Breast epithelium (tissue), 4 donors: ENCODE measurements at places on chromosomes 4 and X. TPM values are rescaled to one million over a fixed set of nuclear protein-coding genes. Genes with fewer than 3 reads are reported as not detected.

- H3K4me3 ChIP-seq, result no peak overlapping the region
- no peak for DNase-seq
- H3K4me1 ChIP-seq, result no peaks in the 10 kb centered on the region
- H3K27ac ChIP-seq, result no peak overlapping the region
These were observed 97.5 kb downstream of the FANCB start for GRCh38 chrX:14775416-14775815.

PGK1 gene
- 126 TPM for total RNA-seq

DNA sequence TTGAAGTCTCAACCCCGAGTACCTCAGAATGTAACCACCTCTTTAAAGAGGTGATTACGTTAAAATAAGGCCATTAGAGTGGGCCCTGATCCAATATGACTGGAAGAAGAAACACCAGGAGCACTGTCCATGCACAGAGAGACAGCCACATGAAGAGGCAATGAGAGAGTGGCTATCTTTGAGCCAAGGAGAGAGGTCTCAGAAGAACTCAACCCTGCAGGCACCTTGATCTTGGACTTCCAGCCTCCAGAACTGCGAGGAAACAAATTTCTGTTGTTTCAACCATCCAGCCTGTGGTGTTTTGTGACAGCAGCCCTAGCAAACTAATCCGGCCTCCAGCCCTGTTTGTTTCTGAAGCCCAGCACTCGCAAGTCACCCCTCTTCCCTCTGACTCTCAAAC is 46.3 kb upstream of the ADGRG2 start:
- H3K4me3 ChIP-seq, result no peak overlapping the region
- H3K27ac ChIP-seq, result no peak overlapping the region
- H3K36me3 ChIP-seq, result no peaks in the 10 kb centered on the region

DNA sequence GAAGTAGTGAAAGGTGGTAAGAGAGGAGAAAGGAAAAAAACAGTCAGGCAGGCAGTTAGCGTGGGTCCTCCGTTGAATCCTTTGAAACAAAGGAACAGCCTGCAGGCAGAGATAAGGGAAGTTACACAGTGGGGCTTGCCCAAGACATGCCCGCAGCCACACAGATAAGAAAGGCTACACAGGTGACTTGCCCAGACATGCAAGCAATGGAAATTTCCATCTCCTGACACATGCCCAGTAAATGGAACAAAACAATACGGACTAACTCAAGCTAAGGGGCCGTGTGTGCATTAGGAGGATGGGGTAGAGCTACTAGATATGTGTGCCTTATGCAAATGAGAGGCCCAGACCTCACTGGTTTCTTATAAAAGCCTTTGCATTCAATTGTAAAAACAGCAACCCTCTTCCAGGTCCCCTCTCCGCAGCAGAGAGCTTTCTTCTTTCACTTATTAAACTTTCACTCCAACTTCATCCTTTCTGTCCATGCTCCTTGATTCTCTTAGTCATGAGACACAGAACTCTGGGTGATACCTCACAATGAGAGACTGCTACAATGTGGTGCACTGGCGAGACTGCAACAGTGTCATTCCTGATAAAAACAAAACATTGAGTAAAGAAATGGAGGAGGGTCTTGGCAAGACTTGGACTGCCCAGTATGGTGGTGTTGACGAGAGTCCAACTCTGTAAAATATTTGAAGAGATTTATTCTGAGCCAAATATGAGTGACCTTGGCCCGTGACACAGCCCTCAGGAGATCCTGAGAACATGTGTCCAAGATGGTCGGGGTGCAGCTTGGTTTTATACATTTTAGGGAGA is 997.4 kb upstream of the PRKX start:
- H3K27ac ChIP-seq, result no peak overlapping the region
- no peaks in the 10 kb centered on the region for H3K36me3 ChIP-seq
- H3K4me1 ChIP-seq, result no peaks in the 10 kb centered on the region
- H3K4me3 ChIP-seq, result no peak overlapping the region
- no peaks in the 10 kb centered on the region for H3K27me3 ChIP-seq

DNA sequence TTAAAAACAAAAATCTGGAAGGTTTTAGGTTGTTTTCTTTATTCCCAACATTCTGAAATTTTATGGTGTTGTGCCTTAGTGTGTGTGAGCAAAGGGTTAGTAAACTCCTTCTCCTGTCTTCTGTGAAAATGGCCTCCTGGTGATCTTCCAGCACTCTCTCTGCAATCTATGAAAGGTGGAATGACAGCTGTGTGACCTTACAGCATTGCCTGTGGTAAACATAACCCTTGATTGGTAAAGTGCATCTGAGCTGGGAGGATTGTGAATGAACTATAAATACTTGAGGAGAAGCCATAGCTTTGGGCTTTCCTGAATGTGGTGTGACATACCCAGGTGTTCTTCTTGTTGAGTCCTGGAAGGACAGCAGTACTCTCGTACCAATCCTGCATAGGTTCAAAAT is 10.0 kb downstream of the ART3 start:
- DNase-seq, result no peak
- H3K27me3 ChIP-seq, result no peaks in the 10 kb centered on the region
- H3K4me3 ChIP-seq, result no peak overlapping the region
- peaks cover 4% of the 10 kb centered on the region for H3K4me1 ChIP-seq

DNA sequence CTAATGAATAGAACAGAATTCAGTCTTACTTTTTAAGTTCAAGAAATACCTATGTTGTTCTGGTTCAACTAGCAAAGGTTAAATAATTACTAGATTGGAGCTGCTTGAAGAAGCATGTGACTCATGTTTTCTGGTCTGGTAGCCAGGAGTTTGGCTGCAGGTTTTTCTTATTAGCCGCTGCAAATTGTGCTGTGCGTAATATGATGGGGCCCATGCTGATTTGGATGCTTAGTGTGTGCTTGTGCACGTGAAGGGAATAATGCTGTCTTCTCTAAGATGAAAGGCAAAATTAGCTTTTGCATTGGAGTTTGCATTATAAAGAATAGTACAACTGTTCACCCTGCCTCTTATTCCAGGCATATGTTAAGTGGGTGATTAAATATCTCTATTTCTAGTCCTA is 219.6 kb downstream of the SNCA start:
- no peaks in the 10 kb centered on the region for H3K4me1 ChIP-seq
- no peaks in the 10 kb centered on the region for H3K36me3 ChIP-seq
- no peak for DNase-seq

DNA sequence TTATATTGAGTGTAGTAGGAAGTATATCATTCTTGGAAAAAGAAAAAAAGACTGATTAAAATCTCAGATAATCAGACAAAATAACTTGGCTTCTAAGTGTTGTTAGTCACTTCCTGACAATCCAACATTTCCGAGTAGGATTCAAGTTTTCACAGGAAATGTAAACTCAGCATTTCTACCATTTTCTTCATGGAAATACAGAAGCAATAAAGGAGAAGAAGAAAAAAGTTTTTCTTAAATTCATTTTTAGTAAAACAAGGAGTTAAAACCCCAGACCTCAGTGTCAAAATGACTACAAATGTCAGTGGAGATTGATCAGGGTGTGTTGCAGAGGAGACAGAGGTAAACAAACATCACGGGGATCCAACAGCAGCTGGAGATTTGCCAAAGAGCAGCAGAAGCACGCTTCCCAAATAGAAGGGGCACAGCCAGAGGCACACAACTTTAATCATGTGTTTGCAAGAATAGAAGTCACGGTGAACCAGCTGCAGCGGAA is 129.3 kb upstream of the FAM9B start:
- no peak overlapping the region for H3K27ac ChIP-seq
- H3K4me1 ChIP-seq, result no peaks in the 10 kb centered on the region
- H3K27me3 ChIP-seq, result peaks cover 13% of the 10 kb centered on the region
- no peak for DNase-seq
- no peaks in the 10 kb centered on the region for H3K36me3 ChIP-seq

- no peaks in the 10 kb centered on the region for H3K4me1 ChIP-seq
- H3K27me3 ChIP-seq, result no peaks in the 10 kb centered on the region
- H3K36me3 ChIP-seq, result no peaks in the 10 kb centered on the region
- H3K27ac ChIP-seq, result no peak overlapping the region
- no peak overlapping the region for H3K4me3 ChIP-seq
These were observed 6.2 kb downstream of the CCKAR start for GRCh38 chr4:26484032-26484515.

DNA sequence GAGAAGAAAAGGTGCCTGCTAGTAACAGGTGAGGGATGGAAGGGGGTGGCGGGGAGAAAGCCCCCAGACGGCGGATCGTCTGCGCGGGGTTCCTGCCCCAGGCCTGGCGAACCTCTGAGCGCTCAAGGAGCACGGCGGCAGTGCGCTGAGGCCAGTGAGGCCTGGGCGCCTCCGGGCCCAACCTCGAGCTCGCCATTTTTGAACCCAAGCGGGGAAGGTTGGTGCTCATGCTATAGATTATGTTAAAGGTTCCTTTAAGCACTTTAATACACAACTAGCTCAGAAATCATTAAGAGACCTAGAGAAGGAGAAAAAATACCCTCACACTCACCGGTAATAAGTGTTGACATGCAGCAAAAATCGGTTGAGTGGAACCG is 7.9 kb downstream of the PITX2 start:
- DNase-seq, result no peak
- H3K36me3 ChIP-seq, result no peaks in the 10 kb centered on the region
- H3K27ac ChIP-seq, result no peak overlapping the region
- H3K4me3 ChIP-seq, result no peak overlapping the region
- peaks cover 96% of the 10 kb centered on the region for H3K27me3 ChIP-seq

DNA sequence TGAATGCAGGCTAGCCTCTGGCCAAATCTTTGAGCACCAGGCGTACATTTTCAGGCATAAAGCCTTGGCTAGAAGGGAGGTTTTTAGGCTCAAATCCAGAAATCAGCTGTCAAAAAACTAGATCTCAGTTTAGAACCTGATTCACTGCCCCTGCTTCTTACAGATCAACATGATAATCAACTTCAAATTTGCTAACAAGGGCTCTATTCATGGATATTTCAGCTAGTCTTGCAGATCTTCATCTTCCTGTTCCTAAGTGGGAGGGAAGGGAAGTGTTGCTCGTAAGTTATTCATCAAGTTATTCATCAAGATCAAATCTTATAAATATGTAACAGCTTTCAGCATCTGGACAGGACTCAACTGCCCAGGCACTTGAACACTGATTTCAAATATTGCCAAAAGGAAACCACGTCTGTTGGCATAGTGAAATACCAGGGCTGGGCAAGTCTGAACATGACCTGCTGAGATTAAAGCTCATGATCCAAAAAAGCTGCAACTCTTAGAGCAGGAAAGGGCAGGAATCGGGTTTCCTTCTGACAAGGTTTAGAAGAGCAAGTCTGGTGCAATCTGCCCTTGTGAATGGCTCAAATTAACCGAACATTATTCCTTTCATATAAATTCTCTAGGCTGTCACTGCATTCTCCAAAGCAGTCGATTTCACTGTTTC is 200.3 kb downstream of the PDGFC start:
- peak overlapping the region; percentile 44 for H3K4me3 ChIP-seq
- no peaks in the 10 kb centered on the region for H3K27me3 ChIP-seq
- no peaks in the 10 kb centered on the region for H3K36me3 ChIP-seq
- no peaks in the 10 kb centered on the region for H3K4me1 ChIP-seq
- H3K27ac ChIP-seq, result peak overlapping the region; percentile 63

FUNDC2 gene
- total RNA-seq, result 81.0 TPM

NAA11 gene
- not detected for total RNA-seq

DNA sequence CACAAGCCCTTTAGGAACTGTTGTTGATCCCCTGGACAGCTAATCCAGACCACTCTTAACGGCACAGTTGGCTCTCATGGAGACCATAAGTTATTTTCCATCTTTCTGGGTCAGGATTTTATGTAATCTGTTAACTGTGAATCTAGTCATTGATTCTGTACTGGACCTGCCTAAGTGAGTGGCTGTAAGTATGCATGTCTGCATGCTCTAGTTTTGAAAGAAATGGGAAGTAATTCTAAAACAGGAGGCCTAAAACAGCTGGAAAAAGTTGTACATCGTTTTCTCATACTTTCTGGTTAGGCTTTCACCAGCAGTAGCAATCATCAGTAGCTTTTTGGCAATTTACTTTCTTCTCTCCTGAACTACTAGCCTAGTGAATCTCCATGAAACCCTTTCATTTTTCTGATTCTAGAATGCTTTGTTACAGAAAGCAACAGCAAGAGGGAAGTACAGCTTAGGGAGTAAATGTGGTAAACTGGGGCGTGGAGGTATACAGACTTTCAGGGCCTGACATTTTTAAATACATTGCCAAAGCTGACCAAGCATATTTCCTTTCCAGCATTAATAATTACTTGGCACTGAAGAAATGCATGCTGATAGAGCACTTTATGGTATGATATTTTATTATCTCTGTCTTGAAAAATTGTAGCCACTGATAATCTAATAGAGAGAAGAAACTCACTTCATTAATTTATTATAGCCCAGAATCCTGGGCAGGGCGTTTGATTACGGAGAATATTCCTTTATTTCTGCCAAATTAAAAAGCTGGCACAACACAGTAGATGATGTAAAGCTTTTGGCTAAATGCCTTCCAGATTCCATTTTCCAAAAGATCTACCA is 202.7 kb downstream of the BANK1 start:
- no peak for DNase-seq
- no peaks in the 10 kb centered on the region for H3K27me3 ChIP-seq
- H3K27ac ChIP-seq, result no peak overlapping the region
- no peaks in the 10 kb centered on the region for H3K4me1 ChIP-seq
- no peak overlapping the region for H3K4me3 ChIP-seq
- H3K36me3 ChIP-seq, result no peaks in the 10 kb centered on the region

DNA sequence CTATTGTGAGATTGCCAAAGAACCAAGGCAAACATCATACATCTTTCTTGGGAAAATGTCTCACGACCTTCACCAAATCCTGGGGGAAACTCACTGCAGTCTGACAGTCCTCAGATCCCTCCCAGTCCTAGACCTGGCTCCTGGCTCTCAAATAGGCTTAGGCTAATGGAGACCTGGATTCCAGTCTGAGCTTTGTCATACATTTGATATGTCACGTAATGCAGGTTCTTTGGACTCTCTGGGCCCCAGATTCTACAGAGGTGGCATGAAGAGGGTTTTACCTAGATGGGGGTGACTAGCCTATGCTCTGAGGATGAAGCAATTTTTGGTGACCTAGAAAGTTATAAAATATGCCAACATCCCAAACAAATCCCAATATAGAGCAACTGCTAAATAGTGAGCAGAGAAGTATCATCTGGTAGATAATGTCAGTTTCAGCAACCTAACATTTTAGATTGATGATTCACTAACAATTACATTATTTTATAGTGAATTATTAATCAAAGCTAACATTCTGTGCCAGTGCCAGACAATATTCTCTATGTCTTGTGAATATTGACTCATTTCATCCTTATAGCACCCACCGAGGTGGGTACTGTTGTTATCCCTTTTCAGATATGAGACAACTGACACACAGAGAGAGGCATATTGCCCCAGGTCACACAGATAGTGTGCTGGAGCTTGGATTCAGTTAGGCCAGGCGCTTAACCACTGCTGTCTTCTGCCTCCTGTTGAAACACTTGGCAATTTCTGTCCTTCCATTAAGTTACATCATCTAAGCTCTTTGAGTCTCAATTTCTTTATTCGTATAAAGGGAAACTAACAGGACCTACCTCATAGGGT is 195.4 kb upstream of the MAMLD1 start:
- H3K4me3 ChIP-seq, result no peak overlapping the region
- no peak for DNase-seq
- no peaks in the 10 kb centered on the region for H3K27me3 ChIP-seq

- H3K27me3 ChIP-seq, result no peaks in the 10 kb centered on the region
- H3K4me3 ChIP-seq, result no peak overlapping the region
- no peaks in the 10 kb centered on the region for H3K4me1 ChIP-seq
- no peak for DNase-seq
These were observed 57.0 kb downstream of the SHROOM3 start for GRCh38 chr4:76492055-76492454.

GRCh38 chr4:3819210-3819919 is 53.2 kb downstream of the ADRA2C start:
- DNase-seq, result no peak
- H3K27me3 ChIP-seq, result no peaks in the 10 kb centered on the region
- no peaks in the 10 kb centered on the region for H3K36me3 ChIP-seq
- no peak overlapping the region for H3K4me3 ChIP-seq
